Placental epithelial cell (primary cell): ENCODE measurements at places on chromosomes 16 and 17. TPM values are rescaled to one million over a fixed set of nuclear protein-coding genes. Genes with fewer than 3 reads are reported as not detected.

CIITA gene
- total RNA-seq = 0.33 and 0.79 TPM in 2 replicates

TRIM47 gene
- total RNA-seq = 16.7 and 25.9 TPM in 2 replicates

EME1 gene
- 1.2 and 2.4 TPM in 2 replicates for total RNA-seq

TBC1D3H gene
- total RNA-seq = not detected in 2 replicates

CTRB2 gene
- not detected in 2 replicates for total RNA-seq

TAT gene
- total RNA-seq = not detected in 2 replicates

VTN gene
- total RNA-seq = under 0.01 and 0.54 TPM in 2 replicates
